ENCODE measurements at places on chromosomes 5 and 9. TPM values are rescaled to one million over a fixed set of nuclear protein-coding genes. Genes with fewer than 3 reads are reported as not detected.

DNA sequence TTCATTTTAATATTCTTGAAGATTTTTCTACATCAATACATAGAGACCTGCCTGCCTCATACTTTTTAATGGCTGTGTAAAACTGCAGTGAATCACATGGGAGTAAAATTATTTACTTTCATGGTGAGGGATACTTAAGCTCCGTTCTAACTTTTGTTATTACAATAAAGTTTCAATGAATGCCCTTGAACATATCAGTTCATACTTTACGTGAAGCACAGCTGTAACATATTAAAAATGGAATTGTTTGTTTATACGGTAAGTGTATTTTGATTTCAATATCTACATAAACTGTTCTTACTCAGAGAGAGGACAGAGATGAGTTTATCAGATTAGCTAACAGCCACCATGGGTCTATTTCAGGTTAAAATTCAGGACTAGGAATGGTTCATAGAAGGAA lies 155.1 kb downstream of the NR3C1 start:
- no peaks in the 10 kb centered on the region for H3K27me3 ChIP-seq
- H3K4me3 ChIP-seq, result no peak overlapping the region
- no peaks in the 10 kb centered on the region for H3K36me3 ChIP-seq
- no peak for DNase-seq
- H3K27ac ChIP-seq, result peak overlapping the region; percentile 55
- H3K4me1 ChIP-seq, result peaks cover 44% of the 10 kb centered on the region

The ARID3C gene
- total RNA-seq, result 0.11 TPM

- DNase-seq, result peak; percentile 24
- no peak overlapping the region for H3K4me3 ChIP-seq
- peaks cover 8% of the 10 kb centered on the region for H3K4me1 ChIP-seq
- no peaks in the 10 kb centered on the region for H3K36me3 ChIP-seq
- H3K27ac ChIP-seq, result no peak overlapping the region
These were observed 131.0 kb upstream of the VCAN start for GRCh38 chr5:83340511-83340918.

DNA sequence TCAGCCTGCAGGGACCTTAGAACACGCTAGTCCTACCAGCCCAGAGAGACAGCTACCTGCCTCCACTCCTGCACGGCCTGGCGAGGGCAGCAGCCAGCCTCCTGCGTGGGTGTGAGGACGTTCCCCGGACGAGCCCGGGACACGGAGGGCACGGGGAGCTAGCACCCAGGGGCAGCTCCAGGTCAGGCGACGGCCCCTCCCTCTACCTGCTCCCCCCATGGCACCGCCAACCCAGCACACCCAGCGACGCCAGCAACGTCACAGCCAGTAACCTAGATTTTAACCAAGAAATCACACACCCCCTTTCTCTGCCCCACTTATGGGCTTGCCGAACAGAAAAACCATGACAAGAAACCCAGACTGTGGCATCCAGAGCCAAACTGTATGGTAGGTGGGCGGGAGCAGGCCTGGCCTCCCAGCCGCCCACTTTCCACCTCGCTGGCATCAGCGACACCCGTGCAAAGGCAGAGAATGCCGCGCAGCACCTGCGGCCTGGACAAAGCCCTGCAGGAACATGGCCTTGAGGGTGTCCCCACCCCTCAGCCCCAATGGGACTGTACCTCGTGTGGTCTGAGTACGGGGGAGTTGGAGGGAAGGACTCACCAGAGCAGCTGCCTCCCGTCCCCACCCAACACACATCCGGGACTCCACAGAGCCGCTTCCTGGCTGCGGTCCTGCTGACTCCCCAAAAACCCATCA lies 47.9 kb downstream of the NACC2 start:
- H3K4me3 ChIP-seq, result no peak overlapping the region
- no peak for DNase-seq
- H3K4me1 ChIP-seq, result peaks cover 8% of the 10 kb centered on the region
- no peaks in the 10 kb centered on the region for H3K27me3 ChIP-seq
- H3K36me3 ChIP-seq, result no peaks in the 10 kb centered on the region
- no peak overlapping the region for H3K27ac ChIP-seq

The PCDHGA3 gene
- total RNA-seq, result 7.5 TPM

DNA sequence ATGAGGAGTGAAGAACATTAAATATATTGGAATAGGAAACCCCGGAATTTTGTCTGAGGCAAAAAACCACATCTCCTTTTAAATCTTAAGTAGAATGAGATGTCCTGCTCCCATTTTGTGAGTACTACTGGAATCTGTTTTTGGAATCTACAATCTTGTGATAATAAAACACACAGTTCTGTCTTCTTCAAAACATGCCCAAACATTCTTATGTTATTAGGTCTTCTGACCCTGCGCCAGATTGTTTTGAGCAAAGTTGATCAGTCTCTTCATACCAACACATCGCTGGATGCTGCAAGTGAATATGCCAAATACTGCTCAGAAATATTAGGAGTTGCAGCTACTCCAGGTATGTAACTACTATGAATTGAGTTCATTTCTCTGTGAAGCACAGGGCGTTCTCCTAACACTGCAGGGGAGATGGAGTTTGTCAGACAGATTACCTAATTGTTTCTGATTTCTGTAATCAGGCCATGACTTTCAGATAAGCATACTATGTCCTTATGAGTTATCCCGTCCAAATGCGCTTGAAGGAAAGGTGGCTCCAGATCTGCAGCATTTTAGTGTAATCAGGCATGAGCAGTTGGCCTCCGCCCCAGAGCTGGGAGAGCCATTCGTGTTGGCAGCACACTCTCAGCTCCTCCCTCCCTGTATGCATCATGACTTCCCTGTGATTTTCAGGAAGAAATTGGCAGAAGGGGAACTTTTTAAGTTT lies 88.0 kb downstream of the NLN start:
- peak overlapping the region; percentile 20 for H3K4me3 ChIP-seq
- no peaks in the 10 kb centered on the region for H3K27me3 ChIP-seq
- H3K36me3 ChIP-seq, result peaks cover 4% of the 10 kb centered on the region
- peaks cover 43% of the 10 kb centered on the region for H3K4me1 ChIP-seq
- peak; percentile 91 for DNase-seq

The LRRC8A gene
- total RNA-seq, result 35.2 TPM

The ZDHHC11B gene
- total RNA-seq, result not detected

DNA sequence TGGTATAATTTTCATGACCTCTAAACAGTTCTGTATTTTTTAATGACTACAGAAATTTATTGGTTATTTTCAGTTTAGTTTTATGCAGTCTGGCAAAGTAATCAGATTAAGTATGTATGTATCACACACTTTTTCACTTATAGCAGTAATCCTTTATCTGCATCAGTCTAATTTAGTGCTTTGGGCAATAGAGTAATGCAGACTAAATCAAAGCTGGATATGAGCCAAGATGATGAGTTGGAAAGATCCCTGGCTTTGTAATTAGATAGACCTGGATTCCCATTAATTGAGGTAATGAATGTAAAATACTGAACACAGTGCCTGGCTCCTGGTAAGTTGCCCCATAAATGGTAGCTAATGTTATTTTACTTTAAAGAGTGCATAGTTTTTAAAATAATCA lies 215.4 kb upstream of the TLX3 start:
- H3K4me3 ChIP-seq, result no peak overlapping the region
- H3K27me3 ChIP-seq, result no peaks in the 10 kb centered on the region
- DNase-seq, result peak; percentile 1
- H3K36me3 ChIP-seq, result no peaks in the 10 kb centered on the region

- H3K27me3 ChIP-seq, result no peaks in the 10 kb centered on the region
- no peak overlapping the region for H3K27ac ChIP-seq
- no peaks in the 10 kb centered on the region for H3K36me3 ChIP-seq
- H3K4me3 ChIP-seq, result no peak overlapping the region
- H3K4me1 ChIP-seq, result peaks cover 44% of the 10 kb centered on the region
These were observed 52.9 kb downstream of the MYO10 start for GRCh38 chr5:16883176-16883575.

DNA sequence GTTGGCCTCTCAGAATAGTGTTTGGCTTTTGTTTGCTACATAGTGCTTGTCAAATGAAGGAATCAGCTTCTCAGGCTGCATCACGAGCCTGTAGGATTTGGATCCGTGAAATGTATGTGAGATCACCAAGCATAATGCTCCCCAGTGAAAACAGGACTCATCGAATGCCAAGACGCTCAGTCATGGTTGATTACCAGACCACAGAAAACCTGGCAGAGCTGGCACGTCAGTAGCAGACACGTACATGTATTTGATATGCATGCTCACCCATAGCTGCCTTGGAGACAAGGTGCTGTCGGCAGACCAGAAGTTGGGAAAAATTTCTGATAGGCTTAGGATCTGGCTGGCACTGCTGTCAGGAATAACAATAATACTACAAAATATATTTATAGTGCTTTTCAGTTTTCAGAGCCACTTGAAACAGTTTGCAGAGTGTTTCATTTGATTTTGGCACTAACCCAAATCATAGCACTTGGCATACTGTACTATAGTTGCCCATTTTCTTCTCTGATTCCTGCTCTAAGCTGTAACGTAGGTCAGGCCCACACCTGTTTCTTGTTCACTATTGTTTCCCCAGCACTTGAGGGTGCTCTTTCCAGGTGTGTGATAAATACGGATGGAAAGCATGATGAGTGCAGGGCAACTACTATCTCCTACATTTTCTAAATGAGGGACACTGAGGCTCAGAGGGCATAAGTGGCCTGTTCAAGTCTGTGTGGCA lies 226.1 kb downstream of the NR3C1 start:
- no peak overlapping the region for H3K4me3 ChIP-seq
- no peaks in the 10 kb centered on the region for H3K36me3 ChIP-seq
- peak; percentile 97 for DNase-seq

- no peak overlapping the region for H3K27ac ChIP-seq
- H3K4me3 ChIP-seq, result no peak overlapping the region
- H3K27me3 ChIP-seq, result no peaks in the 10 kb centered on the region
- no peaks in the 10 kb centered on the region for H3K36me3 ChIP-seq
- H3K4me1 ChIP-seq, result peaks cover 22% of the 10 kb centered on the region
These were observed 24.5 kb downstream of the RGS3 start for GRCh38 chr9:113488071-113488470.

- no peak overlapping the region for H3K4me3 ChIP-seq
- H3K27ac ChIP-seq, result no peak overlapping the region
- H3K36me3 ChIP-seq, result no peaks in the 10 kb centered on the region
- no peak for DNase-seq
These were observed 12.4 kb downstream of the CARD19 start for GRCh38 chr9:93108291-93109041.

DNA sequence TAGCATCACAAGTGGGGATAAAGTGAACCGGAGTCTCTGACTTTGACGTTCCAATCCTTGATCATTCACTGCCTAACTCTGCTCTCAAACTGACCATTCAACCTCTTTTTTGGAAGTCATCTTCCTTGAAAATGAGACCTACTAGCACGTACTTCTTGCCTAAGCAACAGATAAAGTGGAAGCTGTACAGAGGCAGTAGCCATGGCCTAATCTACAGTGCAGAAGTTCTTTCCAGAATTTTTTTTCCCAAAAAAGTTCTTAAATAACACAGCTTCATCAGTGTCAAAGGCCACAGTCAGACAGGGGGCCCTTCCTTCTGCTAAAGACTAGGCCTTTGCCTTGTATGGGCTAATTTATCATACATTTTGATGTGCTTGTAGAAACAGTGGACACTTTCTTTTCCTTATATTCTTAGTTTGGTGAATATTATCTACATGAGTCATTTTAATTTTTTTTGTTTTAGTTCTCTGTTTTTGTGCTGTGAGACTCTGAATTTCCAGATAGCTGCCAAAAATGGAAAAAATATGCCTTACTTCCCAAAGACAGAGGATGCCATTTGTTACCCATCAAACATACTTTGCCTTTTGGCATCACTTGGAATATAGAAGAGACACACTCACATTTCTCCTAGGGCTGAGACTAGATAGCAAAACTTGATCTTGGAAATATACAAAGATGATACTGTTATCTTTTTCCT lies 96.3 kb upstream of the VCAN start:
- no peaks in the 10 kb centered on the region for H3K36me3 ChIP-seq
- DNase-seq, result peak; percentile 49
- H3K4me1 ChIP-seq, result peaks cover 36% of the 10 kb centered on the region
- no peak overlapping the region for H3K4me3 ChIP-seq

GRCh38 chr5:149358294-149358651 lies 427 bp downstream of the PCYOX1L start:
- 0 out of 2 replicates have a peak, but pooled peaks cover 2% of the 10 kb centered on the region for H3K4me1 ChIP-seq
- H3K36me3 ChIP-seq, result peaks cover 16% of the 10 kb centered on the region
- H3K27ac ChIP-seq, result no peak overlapping the region
- H3K4me3 ChIP-seq, result peak overlapping the region; percentile 91
- H3K27me3 ChIP-seq, result no peaks in the 10 kb centered on the region

GRCh38 chr5:133453831-133454230 lies 158.5 kb downstream of the FSTL4 start:
- H3K36me3 ChIP-seq, result no peaks in the 10 kb centered on the region
- H3K27ac ChIP-seq, result no peak overlapping the region

- peaks cover 18% of the 10 kb centered on the region for H3K4me1 ChIP-seq
- no peak overlapping the region for H3K4me3 ChIP-seq
- peak; percentile 41 for DNase-seq
- no peak overlapping the region for H3K27ac ChIP-seq
- no peaks in the 10 kb centered on the region for H3K36me3 ChIP-seq
These were observed 76.7 kb upstream of the SPOCK1 start for GRCh38 chr5:137575847-137576246.

- H3K4me3 ChIP-seq, result no peak overlapping the region
- no peak for DNase-seq
- 0 out of 2 replicates have a peak, but pooled peaks cover 21% of the 10 kb centered on the region for H3K36me3 ChIP-seq
- H3K4me1 ChIP-seq, result no peaks in the 10 kb centered on the region
- H3K27ac ChIP-seq, result no peak overlapping the region
- H3K27me3 ChIP-seq, result no peaks in the 10 kb centered on the region
These were observed 50.0 kb downstream of the MCCC2 start for GRCh38 chr5:71637133-71637532.

The CDK7 gene
- total RNA-seq, result 60.4 TPM

- no peaks in the 10 kb centered on the region for H3K4me1 ChIP-seq
- no peaks in the 10 kb centered on the region for H3K36me3 ChIP-seq
- peak; percentile 27 for DNase-seq
- H3K27me3 ChIP-seq, result 0 out of 2 replicates have a peak, but pooled peaks cover 3% of the 10 kb centered on the region
- H3K27ac ChIP-seq, result no peak overlapping the region
- H3K4me3 ChIP-seq, result no peak overlapping the region
These were observed 62.9 kb upstream of the PPARGC1B start for GRCh38 chr5:149667084-149667828.

GRCh38 chr9:73611032-73611431 lies 459.4 kb downstream of the ANXA1 start:
- no peaks in the 10 kb centered on the region for H3K27me3 ChIP-seq
- H3K4me3 ChIP-seq, result no peak overlapping the region
- H3K27ac ChIP-seq, result no peak overlapping the region

DNA sequence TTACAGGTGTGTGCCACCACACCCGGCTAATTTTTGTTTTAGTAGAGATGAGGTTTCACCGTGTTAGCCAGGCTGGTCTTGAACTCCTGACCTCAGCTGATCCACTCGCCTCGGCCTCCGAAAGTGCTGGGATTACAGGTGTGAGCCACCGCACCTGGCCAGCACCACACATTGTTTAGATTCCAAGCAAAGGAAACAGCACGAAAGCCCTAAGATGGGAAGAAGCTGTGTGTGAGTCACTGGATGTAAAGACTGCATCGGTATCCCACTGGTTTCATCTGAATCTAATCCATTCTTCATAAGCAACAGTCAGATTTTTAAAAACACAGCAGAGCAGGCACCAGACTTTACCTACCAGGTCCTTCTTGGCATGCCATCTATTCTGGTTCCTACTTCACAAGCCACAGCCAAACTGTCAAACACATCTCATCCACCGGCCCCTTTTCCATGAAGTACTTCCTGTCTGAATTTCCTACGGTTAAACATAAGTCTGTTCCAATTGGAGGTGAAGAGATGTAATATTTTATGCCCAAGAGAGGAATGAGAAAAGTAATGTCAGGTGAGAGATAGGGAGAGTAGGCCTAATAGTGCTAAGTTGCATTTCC lies 17.4 kb downstream of the UBTD2 start:
- no peaks in the 10 kb centered on the region for H3K36me3 ChIP-seq
- H3K4me1 ChIP-seq, result no peaks in the 10 kb centered on the region
- no peak for DNase-seq
- H3K27ac ChIP-seq, result no peak overlapping the region
- no peak overlapping the region for H3K4me3 ChIP-seq

The SPDL1 gene
- total RNA-seq, result 123 TPM

Measured in GM23248 (cell line).